ENCODE measurements at places on chromosomes 4 and X.
A peak's percentile ranks its signal among the peaks of the same experiment; 100 is the strongest.

DNA sequence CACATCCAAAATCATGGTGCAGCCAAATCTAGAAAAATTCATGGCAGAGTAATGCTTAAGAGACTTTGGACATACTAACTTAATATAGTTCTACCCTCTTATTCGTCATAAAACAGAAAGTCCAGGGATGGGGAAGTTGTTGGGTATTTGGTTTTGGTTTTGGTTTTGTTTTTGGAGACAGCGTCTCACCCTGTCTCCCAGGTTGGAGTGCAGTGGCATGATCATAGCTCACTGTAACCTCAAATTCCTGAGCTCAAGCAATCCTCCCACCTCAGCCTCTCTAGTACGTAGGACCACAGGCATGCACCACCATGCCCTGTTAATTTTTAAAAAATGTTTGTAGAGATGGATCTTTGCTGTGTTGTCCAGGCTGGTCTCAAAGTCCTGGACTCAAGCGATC lies 271.8 kb upstream of the TENM3 start:
- no peak for DNase-seq

DNA sequence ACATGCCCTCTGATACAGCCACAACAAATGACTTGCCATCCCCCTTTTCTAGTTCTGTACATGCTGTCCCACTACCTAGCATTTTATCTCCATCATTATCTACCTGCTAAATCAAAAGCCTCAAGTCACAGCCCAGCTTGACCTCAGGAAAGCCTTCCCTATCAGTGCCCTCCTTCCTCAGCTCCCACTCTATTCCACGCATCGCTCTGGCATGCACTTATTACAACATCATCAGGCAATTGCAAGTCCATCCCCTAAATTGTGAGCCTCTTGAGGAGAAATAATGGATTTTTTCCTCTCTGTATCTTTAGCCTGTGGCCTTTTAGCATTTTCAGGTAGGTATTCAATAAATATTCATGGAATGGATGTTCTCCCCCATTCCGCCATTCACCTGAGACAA lies 5.7 kb downstream of the ARL13A start:
- DNase-seq = no peak

- no peak for DNase-seq
These were observed 78.9 kb downstream of the IRF2 start for GRCh38 chr4:184395451-184395917.

DNA sequence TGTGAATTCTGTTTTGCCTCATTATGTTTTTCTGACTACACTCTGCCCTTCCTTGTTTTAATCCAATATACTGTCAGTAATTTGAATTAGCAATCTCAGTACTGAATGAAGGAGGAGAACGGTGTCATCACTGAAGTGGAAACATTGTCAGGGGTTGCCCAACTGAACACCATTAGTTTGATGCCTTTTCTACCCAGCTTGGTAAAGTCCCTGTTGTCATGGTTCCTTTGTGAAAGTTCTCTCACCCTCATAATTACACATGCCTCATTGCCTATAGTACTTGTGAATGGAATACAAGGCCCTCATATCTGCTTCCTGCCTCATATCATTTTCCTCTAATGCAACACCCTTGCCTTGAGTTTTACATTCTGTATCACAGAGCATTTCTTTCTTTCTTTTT lies 76.9 kb downstream of the RRAGB start:
- no peak for DNase-seq

GRCh38 chr4:26861434-26862186 lies 969 bp downstream of the STIM2 start:
- peak; percentile 56 for DNase-seq

GRCh38 chr4:68426516-68426915 lies 20.7 kb upstream of the TMPRSS11E start:
- DNase-seq = no peak

GRCh38 chr4:16315456-16315855 lies 89.2 kb upstream of the TAPT1 start:
- DNase-seq = no peak

DNA sequence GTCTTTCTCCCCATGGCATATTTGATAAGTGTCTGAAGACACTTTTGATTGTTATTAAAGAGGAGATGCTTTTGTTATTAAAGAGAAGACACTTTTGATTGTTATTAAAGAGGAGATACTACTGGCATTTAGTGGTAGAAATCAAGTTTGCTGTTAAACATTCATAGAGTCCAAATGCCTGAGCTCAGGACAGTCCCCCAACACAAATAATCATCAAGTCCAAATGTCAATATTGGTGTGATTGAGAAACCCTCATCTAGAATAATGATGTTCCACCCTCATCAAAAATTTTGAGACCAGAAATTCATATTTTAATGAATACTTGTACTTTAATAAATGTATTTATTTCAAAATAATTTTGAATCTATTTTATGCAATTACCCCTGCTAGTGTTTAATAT lies 1412.9 kb upstream of the PCDH7 start:
- DNase-seq = no peak

DNA sequence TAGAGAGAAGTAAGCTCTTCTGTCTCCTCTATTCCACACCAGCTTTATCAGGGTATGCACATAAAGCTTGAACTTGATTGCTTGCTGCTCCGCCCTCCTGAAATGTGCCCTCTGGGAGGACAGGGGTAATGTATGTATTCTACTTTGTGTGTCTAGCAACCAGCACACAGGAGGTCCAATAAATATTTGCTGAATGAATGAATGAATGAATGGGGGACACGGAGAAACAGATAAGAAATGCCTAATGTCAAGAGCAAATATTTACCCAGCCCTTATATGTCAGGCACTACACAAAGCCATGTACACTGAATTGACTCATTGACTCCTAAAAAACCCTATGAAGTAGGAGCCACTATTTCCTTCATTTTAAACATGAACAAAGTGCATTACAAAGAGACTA lies 2.3 kb upstream of the MSL3 start:
- no peak for DNase-seq

GRCh38 chrX:319579-320125 lies 1.1 kb upstream of the GTPBP6 start:
- no peak for DNase-seq

- DNase-seq = no peak
These were observed 254.5 kb upstream of the VEGFC start for GRCh38 chr4:177047070-177047850.

- no peak for DNase-seq
These were observed 265.7 kb upstream of the PCDH7 start for GRCh38 chr4:30454504-30454903.
